ENCODE measurements at places on chromosomes 4 and X.

GRCh38 chr4:160318567-160319220, 1215.8 kb downstream of the RAPGEF2 start:
- no peaks in the 10 kb centered on the region for H3K27me3 ChIP-seq
- no peak overlapping the region for H3K4me3 ChIP-seq
- no peaks in the 10 kb centered on the region for H3K4me1 ChIP-seq
- H3K27ac ChIP-seq, result no peak overlapping the region

DNA sequence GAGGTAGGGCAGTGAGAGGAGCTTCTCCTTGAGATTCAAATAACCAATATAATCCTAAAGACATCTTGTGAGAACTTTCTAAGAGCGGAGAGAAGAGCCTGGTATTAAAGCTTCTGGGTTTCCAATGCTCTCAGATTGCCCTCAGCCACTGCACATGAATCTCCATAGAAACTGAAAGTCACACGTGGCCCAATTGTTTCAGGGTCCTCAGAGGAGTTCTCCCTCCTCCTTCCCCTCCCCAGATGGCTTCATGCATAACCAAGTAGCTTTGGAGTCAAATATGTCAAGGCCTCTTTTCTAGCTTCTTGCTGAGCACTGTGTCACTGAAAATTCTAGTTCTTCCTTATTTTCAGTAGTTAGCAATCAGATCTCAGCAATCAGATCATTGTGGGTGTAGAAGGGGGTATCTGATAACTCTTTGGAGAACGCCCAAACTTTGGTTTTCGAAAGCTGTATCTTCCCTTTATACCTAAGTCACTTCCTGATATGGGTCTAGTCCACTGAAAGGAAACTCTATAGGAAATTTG, 2.2 kb downstream of the BTK start:
- no peaks in the 10 kb centered on the region for H3K27me3 ChIP-seq
- H3K4me1 ChIP-seq, result peaks cover 10% of the 10 kb centered on the region
- no peak overlapping the region for H3K4me3 ChIP-seq
- DNase-seq, result peak; percentile 53
- H3K36me3 ChIP-seq, result no peaks in the 10 kb centered on the region

DNA sequence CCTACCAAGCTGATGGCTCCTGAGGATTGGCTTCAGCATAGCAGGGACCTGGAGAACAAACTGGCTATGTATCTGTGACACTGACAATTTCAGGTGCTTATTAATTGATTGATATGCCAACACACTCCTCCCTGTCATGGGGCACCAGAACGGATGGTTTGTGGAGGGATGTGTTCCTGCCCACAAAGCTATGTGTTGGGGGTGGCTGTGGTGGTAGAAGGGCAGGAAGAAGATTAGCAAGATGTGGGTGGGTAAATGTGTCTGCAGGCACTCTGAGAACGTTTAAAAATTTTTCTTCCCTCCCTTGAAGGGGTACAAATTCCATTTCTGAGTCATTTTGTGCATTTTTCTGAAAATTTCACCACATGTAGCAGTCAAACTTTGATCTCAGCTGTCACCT, 55.0 kb upstream of the SCML1 start:
- no peaks in the 10 kb centered on the region for H3K36me3 ChIP-seq
- H3K27ac ChIP-seq, result no peak overlapping the region
- no peak overlapping the region for H3K4me3 ChIP-seq

GRCh38 chr4:169268951-169269760, 1.6 kb downstream of the SH3RF1 start:
- H3K27ac ChIP-seq, result no peak overlapping the region
- peaks cover 43% of the 10 kb centered on the region for H3K4me1 ChIP-seq
- DNase-seq, result no peak
- H3K4me3 ChIP-seq, result peak overlapping the region; percentile 87
- H3K27me3 ChIP-seq, result no peaks in the 10 kb centered on the region

DNA sequence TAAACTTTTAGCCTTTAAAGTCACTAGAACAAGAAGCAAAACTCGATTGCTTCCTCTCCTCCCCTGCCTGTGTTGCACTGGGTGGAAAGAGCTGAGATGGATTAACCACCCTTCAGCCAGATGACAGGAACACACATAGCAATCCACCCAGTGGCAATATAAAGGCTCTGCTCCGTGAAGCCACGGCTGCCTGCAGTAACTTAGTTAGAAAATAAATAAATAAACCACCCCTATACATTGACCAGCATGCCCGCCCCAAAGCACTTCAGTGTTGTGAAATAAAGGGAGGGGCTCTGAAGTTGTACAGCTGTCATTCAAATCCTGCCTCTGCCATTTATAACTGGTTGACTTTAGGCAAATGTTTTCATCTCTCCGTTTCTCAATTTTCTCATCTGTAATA, 217.1 kb upstream of the LDB2 start:
- no peak overlapping the region for H3K27ac ChIP-seq
- DNase-seq, result no peak
- no peak overlapping the region for H3K4me3 ChIP-seq
- no peaks in the 10 kb centered on the region for H3K27me3 ChIP-seq

- no peak within 1 kb of the TSS for H3K27ac ChIP-seq
- H3K4me1 ChIP-seq, result peaks cover 11% of the 10 kb centered on the region
- H3K27me3 ChIP-seq, result peaks cover 26% of the 10 kb centered on the region
- no peaks in the 10 kb centered on the region for H3K36me3 ChIP-seq
- peak within 1 kb of the TSS; percentile 46 for H3K4me3 ChIP-seq
These were observed at the start of gene LDB2 for GRCh38 chr4:16897991-16898827. LDB2 (minus strand) TSS chr4:16898645.
